ENCODE measurements at places on chromosomes 16 and 17.

- DNase-seq = no peak
These were observed 53.9 kb downstream of the USP22 start for GRCh38 chr17:20988896-20989295.

GRCh38 chr16:80084163-80084562, 456.6 kb upstream of the DYNLRB2 start:
- no peak for DNase-seq

- DNase-seq = no peak
These were observed 85.1 kb upstream of the TBX2 start for GRCh38 chr17:61314368-61315078.

GRCh38 chr16:46728806-46729205, 19.3 kb downstream of the MYLK3 start:
- DNase-seq = no peak

DNA sequence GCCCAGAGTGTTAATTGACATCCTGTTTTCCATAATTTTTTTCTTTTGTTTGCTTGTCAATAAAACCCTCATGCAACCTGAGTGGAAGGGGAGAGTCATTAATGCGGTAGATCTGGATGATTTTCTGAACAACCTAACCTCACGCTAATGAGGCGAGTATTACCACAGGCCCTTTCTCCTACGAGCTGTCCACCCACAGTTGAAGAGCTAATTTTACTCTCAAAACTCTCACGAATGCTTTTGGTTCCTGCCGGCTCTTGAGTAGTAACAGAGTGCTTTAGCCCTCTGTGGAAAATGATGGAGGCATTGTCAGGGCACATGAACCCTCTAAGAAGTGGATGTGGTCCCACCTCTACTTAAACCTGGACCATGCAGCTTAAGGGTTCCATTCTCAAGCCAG, 491.3 kb upstream of the RBFOX1 start:
- no peak for DNase-seq

DNA sequence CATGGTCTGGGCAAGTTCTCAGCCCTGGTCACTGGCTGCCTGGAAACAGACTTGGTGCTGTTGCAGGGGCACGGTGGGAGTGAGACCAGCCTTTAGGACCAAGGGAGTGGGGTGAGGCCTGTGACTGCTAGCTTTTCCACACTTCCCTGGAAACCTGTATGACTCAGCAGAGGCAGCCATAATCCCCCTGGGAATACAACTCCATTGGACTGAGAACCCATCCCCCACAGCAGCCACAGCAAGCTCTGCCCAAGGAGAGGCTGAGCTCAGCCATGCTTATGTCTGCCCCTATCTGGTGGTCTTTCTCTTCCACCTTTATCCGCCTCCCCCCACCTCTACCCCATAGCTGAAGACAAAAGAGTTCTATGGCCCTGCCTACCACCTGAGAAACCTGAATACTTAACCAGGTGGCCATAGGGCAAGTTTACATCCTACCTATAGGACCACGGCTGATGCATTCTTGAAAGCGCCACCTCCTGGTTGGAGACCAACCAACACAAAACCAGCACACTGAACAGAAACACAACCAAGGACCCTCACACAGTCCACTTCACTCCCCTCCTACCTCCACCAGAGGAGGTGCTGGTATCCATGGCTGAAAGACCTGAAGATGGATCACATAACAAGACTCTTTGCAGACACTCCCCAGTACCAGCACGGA, 816.2 kb upstream of the SOX9 start:
- DNase-seq = peak; percentile 29

- no peak for DNase-seq
These were observed 30.7 kb upstream of the ZNF423 start for GRCh38 chr16:49886554-49887094.
